NCI-H524 treated with DMSO at 0.1 percent for 48 hours (cell line): ENCODE measurements at places on chromosomes 5 and 9.

DNA sequence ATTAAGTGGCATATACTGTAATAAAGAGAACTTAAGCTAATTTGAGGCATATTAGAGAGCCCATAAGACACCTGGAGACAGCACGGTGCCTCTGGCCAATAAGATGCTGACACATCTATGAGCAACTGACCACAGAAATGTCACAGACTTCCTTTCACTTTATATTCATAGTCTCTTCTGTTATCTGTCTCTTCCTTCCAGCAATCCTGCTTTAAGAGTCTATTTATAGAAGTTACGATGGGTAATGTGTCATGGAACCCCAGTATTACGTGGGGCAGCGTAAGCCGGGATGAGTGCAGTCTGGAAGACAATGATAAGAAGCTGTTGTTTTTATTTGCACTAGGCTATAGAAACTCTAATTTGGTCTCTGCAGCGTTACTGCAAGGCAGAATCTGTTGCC lies 136.8 kb downstream of the CFAP90 start:
- no peak for DNase-seq

GRCh38 chr9:91820949-91821880 lies 128.8 kb downstream of the ROR2 start:
- no peak for DNase-seq

GRCh38 chr5:35894131-35894530 lies 37.4 kb downstream of the IL7R start:
- no peak for DNase-seq

GRCh38 chr9:6924149-6924548 lies 166.4 kb downstream of the KDM4C start:
- DNase-seq = no peak

GRCh38 chr5:74538206-74538661 lies 102.3 kb downstream of the ENC1 start:
- no peak for DNase-seq

GRCh38 chr5:129617206-129617605 lies 130.7 kb upstream of the MINAR2 start:
- DNase-seq = no peak
